Germinal center (tissue), 1 donor: ENCODE measurements at places on chromosomes 1 and 21.

DNA sequence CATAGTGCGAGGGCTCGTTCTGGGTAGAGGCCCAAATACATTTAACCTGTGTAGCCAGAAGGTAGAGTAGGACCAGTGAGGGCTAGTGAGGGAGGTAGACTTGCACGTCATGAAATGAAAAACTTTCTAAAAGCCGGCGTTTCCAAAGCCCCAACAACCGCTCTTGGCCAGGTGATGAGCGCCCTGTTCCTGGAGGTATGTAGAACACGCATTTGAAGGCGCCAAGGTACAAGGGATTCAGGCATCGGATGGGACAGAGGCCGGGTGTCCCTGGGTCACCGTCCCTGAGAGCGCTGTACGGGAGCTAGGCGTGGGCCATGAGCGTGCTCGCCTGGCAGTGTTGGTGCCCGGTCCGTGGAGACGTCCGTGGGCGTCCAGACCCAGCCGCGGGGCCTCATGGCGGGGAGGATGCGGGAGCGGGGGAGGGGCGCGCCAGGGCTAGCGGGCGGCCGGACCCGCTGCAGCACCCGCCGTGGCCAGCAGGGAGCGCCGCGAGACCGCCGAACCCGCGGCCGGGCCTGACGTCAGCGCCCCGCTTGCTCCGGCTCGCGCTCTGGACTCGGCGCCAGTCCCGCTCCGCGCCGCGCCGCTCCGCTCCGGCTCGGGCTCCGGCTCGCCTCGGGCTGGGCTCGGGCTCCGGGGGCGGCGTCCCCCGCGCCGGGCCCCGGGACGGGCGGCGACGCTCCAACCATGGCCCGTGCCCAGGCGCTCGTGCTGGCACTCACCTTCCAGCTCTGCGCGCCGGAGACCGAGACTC, at the start of gene PTPRU:
Gene PTPRU, plus strand, starts transcription at position 568 of the 757 bp plus-strand sequence. Its CDS starts 123 bp downstream, at position 691.
- peak; percentile 91 for DNase-seq

DNA sequence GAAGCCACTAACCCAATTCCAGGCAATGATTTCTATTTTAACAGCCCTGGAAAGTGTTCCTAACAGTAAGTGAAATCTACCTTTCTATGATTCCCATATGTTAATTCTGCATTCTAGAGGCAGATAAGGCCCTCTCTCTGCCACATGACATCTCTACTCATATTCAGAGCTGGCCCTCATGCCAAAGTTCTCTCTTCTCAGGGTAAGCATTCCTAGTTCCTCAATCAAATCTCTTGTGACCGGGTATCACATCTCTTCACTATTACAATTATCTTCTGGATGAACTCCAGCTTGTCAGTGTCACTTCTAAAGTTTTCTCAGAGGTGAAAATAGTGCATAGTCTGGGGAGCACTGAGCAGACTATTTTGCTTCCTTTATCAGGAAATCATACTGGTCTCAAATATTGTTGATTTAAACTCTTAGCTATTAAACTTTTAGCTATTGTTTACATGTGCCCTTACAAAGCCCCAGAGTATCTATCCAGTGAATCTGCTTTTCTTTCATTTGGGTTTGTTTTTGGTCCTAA, 66.4 kb upstream of the TNFSF18 start:
- DNase-seq = no peak

GRCh38 chr21:37670883-37671282, 245.4 kb downstream of the KCNJ6 start:
- DNase-seq = no peak

DNA sequence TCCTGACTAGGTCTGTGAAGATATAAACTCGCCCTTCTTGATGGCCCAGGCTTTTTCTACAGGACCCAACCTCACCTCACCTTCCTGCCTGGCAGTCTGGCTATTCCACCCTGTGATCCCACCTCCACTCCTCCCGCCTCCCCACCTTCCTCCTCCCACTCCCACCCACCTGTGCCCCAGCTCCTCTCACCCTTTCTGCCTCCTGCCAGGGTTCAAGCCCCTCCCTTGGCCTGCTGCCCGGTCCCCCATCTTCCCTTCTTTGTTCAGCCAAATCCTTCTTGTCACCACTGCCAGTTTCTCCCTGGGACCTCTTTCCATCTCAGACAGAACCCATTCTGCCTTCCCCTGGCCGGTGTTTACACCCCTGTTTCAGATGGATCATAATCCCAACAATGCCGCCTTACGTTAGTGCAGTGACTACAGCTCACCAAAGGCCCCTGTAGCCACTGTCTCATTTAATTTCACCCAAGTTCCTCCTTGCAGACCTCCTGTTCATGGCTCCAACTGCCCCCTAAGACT, 127.5 kb upstream of the EDN2 start:
- no peak for DNase-seq

GRCh38 chr1:197159461-197159860, 13.0 kb upstream of the ASPM start:
- DNase-seq = no peak

- no peak for DNase-seq
Observed at GRCh38 chr1:155191904-155192303, 15.8 kb downstream of the THBS3 start.

DNA sequence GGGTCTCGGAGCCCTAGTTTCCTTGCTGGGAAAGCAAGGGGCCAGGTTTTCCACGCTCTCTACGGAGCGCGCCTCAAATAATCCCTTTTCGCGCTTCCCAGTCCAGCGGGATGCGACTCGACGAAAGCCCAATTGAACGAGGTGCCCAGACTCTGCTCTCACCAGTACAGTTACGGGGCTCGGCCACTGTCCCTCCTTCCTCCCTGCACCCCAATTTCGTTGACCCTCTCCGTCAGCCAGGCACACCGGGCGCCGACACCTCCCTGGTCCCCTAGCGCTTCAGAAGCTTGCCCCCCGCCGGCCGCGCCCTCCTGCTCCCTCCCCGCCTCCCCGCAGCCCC, 389 bp downstream of the SEMA6C start:
- no peak for DNase-seq

- DNase-seq = no peak
Observed at GRCh38 chr1:24594328-24594598, 38.4 kb downstream of the NCMAP start.

DNA sequence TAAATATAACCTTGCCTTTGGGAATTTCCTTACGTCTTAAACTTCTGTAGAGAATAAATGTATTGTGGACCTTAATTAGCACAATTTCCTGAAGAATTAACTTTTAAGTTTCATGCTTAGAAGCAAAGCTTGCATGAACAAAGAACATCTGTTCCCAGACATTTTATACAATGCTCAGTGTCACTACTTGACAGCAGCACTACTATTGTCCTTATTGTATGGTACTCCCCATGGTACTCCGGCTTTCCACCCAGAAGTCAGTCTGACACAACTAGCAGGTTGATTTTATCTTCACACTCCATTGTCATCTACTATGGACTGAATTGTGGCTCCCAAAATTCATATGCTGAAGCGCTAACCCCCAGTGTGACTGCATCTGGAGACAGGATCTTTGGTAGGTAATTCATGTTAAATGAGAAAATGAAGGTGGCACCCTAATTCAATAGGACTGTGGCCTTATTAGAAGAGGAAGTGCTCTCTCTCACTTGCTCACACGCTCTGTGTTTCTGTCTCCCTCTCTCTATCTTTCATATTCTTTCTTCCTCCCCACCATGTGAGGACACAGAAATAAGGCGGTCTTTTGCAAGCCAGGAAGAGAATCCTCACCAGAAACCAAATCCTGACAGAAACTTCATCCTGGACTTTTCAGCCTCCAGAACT, 10.7 kb upstream of the OR2B11 start:
- no peak for DNase-seq

- no peak for DNase-seq
Observed at GRCh38 chr1:78275906-78276685, 214.7 kb upstream of the PTGFR start.

- DNase-seq = no peak
Observed at GRCh38 chr1:232551386-232551785, 78.5 kb downstream of the SIPA1L2 start.

- no peak for DNase-seq
Observed at GRCh38 chr1:198373376-198373775, 167.1 kb downstream of the ATP6V1G3 start.

GRCh38 chr1:64183395-64184002, 19.9 kb upstream of the UBE2U start:
- no peak for DNase-seq

GRCh38 chr1:2986549-2987305, 34.5 kb upstream of the ACTRT2 start:
- DNase-seq = no peak

GRCh38 chr1:242243472-242243871, 244.6 kb upstream of the MAP1LC3C start:
- DNase-seq = no peak

DNA sequence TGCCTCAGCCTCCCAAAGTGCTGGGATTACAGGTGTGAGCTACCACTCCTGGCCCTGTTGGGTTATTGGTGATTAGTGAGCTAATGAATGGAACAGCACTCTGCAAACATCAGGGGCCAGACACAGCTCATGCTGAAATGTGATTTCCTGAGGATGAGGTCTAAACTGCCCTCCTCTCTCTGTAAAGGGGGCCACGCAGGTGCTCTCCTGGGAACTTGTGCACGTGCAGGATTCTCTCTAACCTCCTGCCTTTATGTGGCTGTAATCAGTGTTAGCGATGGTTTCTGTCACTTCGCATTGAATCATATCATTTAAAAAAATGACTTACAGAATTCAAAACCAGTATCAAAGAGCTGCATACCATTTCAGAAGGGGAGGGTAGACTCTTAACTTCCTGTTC, 3.6 kb downstream of the GPR157 start:
- no peak for DNase-seq
